ENCODE measurements at places on chromosomes 16 and 17. TPM values are rescaled to one million over a fixed set of nuclear protein-coding genes. Genes with fewer than 3 reads are reported as not detected.

DNA sequence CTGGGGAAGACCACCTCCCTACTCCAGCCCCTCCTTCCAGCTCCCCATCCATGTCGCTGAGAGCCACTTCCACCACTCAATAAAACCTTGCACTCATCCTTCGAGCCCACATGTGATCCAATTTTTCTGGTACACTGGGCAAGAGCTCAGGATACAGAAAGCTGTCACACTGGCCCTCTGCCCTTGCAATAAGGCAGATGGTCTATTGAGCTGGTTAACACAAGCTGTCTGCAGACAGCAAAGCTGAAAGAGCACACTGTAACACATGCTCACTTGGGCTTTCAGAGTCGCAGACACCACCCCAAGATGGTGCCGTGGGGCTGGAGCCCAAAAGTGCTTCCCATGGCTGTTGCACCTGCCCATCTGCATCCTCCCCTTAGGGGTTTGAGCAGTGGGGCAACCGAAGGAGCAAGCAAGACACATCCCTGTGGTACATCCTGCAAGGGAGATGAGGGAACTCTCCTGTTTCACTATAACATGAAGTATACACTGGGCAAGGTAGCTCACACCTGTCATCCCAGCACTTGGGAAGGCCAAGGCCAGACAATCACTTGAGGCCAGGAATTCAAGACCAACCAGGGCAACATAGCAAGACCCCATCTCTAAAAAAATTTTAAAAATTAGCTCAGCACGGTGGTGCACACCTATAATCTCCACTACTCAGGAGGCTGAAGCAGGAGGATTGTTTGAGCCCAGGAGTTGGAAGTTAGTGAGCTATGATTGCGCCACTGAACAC, 52.8 kb upstream of the C17orf78 start:
- no peak for DNase-seq

GRCh38 chr17:27384261-27384701, 72.0 kb upstream of the KSR1 start:
- DNase-seq: peak; percentile 89

GRCh38 chr17:77396610-77397009, 255.8 kb downstream of the SEC14L1 start:
- DNase-seq: no peak

- DNase-seq: peak; percentile 84
Measured at GRCh38 chr16:24539850-24540601, 660 bp downstream of the RBBP6 start.

- no peak for DNase-seq
Measured at GRCh38 chr17:68624381-68624780, 23.2 kb upstream of the FAM20A start.

DNA sequence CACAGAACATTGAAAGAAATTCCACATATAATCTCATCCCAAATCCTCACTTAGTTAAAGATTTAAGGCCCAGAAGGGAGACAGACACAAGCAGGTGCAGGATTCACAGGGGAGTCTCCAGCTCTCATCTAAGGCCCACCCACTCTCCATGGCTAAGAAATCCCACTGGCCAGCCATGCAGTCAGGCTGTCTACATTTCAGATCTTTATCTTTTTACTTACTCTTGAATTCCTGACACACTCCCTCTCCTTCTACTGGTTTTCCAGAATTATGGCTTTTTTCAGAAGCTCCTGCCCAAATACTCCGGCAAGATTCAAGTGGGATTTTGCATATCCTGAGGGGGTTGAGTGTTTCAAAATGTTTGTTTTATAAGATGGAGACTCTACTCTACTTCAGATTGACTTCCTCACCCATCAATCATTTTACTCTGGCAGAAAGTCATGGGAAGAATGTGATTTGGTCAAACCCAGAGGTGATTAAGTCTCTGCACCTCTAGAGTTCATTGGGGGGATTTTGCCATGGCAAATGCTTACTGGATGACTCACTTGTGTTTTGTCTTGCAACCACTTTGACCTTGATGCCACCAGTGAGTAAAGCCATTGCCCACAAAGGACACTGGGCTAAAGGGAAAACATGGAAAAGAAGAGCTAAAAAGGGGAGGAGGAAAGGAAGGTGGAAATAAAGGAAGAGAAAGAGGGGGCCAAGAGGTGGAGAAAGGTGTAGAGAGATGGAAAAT, 688.8 kb upstream of the SALL1 start:
- DNase-seq: no peak

DNA sequence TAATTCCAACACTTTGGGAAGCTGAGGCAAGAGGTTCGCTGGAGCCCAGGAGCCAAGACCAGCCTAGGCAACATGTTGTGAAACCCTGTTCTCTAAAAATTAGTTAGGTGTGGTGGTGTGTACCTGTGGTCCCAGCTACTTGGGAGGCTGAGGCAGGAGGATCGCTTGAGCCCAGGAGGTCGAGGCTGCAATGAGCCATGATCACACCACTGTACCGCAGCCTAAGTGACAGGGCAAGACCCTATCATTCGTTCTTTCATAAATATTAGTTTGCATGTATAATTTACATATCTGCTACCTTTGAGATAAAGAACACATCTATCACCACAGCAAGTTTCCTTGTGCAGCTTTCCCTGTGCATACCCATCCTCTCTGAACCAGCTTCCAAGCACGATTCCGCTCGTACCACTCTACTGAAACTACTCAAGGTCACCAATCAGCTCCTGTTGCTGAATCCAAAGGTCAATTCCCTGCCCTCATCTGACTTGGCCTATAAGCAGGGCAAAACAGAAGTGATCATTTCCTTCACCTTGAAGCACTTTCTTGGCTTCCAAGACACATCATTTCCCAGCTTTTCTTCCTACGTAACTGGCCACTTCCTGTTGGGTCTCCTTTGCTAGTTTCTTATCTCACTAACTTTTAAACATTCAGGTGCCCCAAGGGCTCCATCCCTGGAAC, 49.1 kb downstream of the GRB2 start:
- no peak for DNase-seq

- no peak for DNase-seq
Measured at GRCh38 chr17:1461198-1461944, 5.3 kb upstream of the CRK start.

UQCRC2 gene
- total RNA-seq: 213 TPM

LCAT gene
- 31.0 TPM for total RNA-seq

MAP3K3 gene
- 68.7 TPM for total RNA-seq

NOTUM gene
- total RNA-seq: not detected
